ENCODE measurements at places on chromosomes 7 and 10.

GRCh38 chr7:126570845-126571244 is 681.9 kb downstream of the GRM8 start:
- no peak for DNase-seq

DNA sequence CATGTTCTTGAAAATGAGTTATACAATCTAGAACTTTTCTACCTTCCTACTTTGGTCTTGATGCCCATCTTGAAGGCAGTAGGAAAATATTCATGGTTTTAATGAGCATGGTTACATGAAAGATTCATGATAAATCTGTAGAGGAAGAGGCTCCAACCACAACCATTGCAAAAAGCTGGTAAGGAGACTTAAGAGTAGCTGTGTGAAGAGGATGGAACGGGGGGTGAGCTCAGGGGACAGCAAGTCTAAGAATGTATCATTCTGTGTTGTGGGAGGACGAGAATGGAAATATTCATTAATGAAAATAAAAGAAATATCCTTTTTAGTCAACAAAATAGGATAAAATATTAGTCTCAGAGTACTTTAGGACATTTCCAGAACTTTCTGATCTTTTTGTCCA is 81.1 kb downstream of the BMPER start:
- no peak for DNase-seq

DNA sequence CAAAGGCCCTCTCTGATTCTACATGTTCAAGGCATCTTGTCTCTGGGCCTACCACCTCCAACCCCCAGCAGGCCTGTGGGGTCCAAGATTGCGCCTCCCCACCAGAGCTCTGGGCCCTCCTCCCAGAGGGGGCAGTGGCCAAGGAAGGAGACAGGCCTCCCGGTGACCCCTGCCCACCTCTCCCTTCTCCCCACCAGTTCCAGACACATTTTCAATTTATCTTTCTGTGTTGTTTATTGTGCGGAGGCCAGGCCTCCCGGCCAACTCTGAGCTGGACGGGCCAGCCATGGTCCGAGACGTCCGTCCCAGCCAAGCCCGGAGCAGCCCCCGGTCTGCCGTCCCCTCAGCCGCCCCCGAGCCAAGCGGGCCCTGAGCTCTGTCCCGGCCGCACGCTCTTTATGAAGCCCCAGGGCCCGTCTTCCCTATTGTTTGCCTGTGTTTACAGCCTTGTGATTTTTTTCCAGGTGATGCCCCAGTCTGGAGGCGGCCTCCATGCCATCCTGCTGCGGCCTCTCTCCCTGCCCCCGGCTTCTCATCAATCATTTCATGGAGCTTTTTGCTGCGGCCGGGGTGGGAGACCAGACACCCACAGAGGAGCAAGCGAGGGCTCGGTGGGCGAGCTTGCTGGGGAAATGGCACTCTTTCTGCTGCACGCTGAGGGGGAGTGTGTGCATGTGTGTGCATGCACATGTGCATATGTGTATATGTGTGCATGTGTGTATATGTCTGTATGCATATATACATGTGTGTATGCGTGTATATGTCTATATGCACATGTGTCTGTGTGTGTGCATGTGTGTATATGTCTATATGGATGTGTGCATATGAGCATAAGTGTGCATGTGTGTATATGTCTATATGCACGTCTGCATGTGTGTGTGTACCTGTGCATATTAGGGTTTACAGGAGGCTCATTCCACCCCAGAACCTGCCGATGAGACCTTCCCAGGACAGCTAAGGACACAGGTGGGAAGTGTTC is 52.7 kb upstream of the ELN start:
- no peak for DNase-seq

DNA sequence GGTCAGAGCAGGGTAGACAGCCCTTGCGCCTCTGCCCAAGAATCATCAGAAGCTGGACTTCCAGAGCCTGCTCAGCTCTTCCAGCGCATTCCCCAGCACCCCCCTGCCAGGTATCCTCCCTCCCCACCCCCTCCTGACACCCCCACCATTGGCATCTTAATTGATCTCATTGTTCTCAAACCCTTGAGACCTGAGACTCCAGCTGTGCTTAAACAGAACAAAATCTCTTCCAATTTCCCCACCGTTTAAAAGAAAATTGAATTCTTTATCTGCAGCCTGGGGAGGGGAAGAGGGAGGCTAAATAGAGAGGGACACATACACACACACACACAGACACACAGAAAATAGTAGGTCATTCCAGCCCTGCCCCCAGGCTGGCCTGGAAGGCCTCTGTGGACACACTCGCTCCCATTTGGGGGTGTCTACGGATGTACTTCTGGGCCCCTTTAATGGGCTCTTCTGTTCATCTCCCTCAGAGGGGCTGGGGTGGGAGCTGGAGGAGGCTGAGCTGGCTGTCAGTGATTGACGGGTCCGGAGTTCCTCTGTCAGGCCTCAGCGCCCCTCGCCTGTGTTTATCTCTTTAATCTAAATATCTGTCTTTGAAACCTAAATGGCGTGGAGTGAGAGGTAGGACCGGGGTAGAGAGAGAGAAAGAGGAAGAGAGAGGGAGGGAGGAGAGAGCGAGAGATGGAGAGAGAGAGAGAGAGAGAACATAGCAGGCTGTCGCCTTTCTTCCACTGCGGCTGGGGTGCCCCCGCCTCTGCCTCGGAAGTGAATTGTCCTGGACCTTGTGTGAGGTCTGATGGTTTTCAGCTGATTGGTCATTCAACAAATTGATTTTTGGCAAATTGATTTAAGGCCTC is 61.7 kb downstream of the C10orf105 start:
- DNase-seq: no peak

GRCh38 chr10:71771204-71771603 is 2.1 kb downstream of the VSIR start:
- DNase-seq: no peak

DNA sequence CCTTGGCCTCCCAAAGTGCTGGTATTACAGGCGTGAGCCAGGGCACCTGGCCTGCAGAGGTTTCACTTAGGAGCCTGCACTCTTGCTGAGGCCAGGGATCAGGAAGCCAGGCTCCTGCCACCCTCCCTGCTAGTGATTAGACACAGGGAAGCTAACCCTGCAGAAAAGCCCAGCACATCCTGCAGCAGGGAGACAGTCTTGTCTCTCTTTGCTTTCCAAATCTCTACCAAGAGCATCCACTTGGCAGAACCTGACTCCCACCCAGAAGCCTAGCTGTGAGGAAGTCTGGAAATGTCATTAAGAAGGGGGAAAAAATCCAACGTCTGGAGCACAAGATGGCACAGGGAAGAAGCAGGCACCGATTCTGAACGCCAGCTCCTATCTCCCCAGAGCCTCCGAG is 8.0 kb upstream of the FAM171A1 start:
- no peak for DNase-seq

- DNase-seq: no peak
Observed at GRCh38 chr10:125050383-125050782, 108.5 kb downstream of the ZRANB1 start.
